ENCODE measurements at places on chromosomes 7 and 10.

GRCh38 chr10:34813626-34814222 lies 1.4 kb downstream of the PARD3 start:
- no peak for DNase-seq

DNA sequence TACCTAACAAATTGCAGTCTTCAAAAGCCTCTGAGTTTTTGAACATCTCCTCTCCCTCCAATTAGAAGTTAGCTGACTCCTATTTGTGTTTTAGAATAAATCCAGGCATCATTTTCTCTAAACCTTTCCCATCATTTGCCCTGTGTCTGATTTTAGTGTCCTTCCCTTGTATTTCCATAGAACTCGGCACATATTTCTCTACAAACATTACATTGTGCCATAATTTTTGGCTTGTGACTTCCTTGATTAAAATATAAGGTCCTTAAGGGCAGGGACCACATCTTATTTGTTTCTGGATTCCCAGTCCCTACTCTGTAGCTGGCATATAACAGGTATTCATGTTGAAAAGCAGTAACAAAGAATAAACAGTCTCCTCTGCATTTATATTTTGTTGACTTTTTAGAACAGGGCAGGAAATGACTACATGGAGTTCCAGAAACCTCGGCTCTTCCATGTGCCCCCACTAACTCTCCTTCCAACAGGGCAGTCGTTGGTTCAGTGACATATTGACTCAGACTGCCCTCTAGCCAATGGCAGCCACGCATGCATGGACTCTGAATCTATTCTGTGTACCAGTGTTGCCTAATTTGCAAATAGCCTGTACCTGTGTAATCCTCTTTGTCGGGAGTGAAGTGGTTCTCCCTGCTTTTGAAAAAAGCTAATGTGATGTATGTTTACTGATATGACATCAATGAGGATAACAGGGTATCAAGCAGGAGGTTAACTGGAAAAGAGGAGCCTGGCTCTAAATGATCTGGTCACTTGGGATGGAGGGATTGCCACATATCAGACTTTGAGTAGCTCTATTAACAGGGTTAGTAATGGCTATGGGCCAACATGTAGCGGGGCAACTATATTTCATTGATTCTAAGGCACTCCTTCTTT lies 19.8 kb upstream of the CPN1 start:
- DNase-seq: no peak

GRCh38 chr10:113651021-113651420 lies 12.8 kb downstream of the NRAP start:
- DNase-seq: no peak

- no peak for DNase-seq
Measured at GRCh38 chr7:20314198-20314597, 16.5 kb upstream of the ITGB8 start.

GRCh38 chr10:51585742-51586141 lies 113.7 kb downstream of the CSTF2T start:
- no peak for DNase-seq
